ENCODE measurements at places on chromosomes 4 and X. TPM values are rescaled to one million over a fixed set of nuclear protein-coding genes. Genes with fewer than 3 reads are reported as not detected.

WDR17 gene
- 0.51 TPM for total RNA-seq

GRCh38 chrX:110168585-110168984 is 149.3 kb downstream of the AMMECR1 start:
- no peak for DNase-seq

- no peak for DNase-seq
Observed at GRCh38 chr4:39323821-39324220, 42.3 kb downstream of the RFC1 start.

DNA sequence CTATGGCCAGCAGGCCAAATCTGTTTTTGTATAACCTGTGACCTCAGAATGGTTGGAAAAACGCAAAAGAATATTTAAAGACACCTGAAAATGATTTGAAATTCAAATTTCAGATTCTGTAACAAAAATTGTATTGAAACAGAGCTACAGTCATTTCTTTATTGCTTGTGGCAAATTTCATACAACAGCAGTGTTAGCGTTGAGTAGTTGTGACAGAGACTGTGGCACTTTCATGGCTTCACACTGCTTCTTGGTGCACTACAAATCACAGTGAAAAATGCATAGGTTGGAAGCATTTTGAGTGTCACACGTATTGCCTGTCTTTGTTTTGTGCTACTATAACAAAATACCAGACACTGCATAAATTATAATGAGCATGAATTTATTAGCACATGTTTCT is 12.2 kb upstream of the PARM1 start:
- DNase-seq, result no peak

ZCCHC12 gene
- under 0.01 TPM for total RNA-seq

APELA gene
- total RNA-seq, result not detected

COX7B2 gene
- not detected for total RNA-seq

TET2 gene
- 10.4 TPM for total RNA-seq

GLUD2 gene
- 1.1 TPM for total RNA-seq

CXCL5 gene
- 0.23 TPM for total RNA-seq

- peak; percentile 3 for DNase-seq
Observed at GRCh38 chrX:39336671-39337311, 535.5 kb downstream of the MID1IP1 start.

- DNase-seq, result no peak
Observed at GRCh38 chr4:60502733-60503132, 697.4 kb upstream of the ADGRL3 start.

DNA sequence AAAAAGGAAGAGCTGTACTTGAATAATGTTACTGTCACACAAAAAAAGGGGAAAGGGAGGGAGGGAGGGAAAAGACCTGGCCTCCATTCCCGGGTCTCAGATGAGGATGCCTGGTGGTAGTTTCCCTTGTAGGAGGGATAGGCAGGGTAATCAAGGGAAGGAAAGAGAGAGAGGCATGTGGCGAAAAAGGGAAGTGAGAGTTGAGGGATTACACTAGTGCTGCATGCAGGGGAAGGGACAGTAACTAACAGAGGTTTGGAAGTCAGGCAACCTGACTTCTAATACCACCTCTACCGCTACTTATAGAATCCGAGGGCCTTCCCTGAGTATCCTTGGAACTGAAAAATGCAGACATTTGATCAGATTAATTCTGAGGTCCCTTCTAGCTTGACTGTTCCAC is 821.7 kb upstream of the FTHL17 start:
- DNase-seq, result no peak

SPRY1 gene
- 27.2 TPM for total RNA-seq

- DNase-seq, result peak; percentile 12
Observed at GRCh38 chr4:40750461-40751258, 905 bp downstream of the NSUN7 start.

- no peak for DNase-seq
Observed at GRCh38 chrX:111180750-111181240, 84.8 kb downstream of the PAK3 start.

- no peak for DNase-seq
Observed at GRCh38 chr4:29131304-29131703, 1588.9 kb upstream of the PCDH7 start.

DNA sequence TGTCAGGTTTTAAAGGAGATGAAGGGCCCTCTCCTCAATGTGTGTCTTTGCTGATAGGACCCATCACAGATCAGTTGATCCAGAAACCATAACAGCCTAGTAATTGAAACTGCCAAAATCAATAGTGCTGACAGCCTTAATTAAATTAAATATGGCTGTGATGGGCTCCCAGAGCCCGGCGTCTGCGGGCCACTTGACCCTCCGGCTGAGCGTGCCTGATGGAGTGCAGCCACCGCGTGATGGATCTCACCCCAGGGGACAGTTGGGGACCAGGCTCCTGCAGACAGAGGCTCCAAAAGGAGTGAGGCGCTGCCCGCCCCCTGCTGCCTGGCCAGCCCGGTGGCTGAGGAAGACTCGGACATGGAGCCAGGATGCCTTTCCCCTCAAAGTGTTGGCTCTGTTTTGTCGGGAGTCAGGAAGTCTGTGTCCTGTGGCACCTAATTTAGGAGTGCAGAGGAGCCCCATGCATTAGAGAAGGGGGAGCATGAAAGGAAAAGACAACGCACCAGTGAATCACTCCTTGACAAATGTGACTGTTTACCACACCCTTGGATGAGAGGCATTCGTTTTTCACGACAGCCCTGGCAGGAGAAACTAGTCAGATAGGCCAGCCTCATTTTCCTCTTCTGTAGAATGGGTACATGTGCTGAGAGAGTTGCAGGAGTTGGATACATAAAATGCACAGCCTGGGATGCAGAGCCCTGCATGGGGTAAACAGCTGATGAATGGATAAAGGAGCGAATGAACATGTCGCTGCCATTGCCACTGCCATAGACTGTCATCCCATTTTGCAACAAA is 40.9 kb upstream of the MSX1 start:
- DNase-seq, result no peak

DNA sequence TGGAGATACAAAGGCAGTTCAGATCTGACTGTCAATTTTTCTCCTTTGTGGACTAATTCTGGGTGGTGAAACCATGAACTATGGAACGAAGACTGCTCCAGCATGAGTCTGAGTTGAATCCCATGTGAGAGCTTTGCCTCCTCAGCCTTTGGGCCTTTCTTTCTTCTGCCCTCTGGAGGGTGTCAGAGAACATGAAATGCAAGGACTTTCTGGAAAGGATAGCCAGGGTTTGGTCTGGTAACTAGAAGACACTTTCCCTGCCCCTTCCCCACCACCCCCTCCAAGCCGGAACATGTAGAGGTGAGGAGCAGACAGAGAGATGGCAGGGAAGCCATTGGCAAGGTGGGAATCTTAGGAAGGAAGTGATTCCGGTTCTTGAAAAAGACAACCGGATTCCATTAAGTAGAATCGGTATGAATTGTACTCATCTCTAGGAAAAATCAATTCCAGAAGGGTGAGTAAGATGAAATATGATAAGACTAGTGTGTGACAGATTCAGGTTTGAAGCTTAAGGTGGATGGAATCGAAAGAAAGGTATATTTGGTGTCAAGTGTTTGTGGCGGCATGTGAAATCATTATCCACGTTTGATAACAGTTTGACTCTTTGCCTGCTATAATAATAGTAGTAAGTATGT is 19.0 kb downstream of the FHL1 start:
- peak; percentile 66 for DNase-seq

GRCh38 chr4:57094832-57095223 is 15.4 kb downstream of the IGFBP7 start:
- DNase-seq, result peak; percentile 35
